ENCODE measurements at places on chromosomes 6 and 20. TPM values are rescaled to one million over a fixed set of nuclear protein-coding genes. Genes with fewer than 3 reads are reported as not detected.

The UNC93A gene
- not detected for total RNA-seq

The MYLK2 gene
- total RNA-seq, result 0.33 TPM

The SLC17A3 gene
- 0.15 TPM for total RNA-seq

The RPP40 gene
- 3.4 TPM for total RNA-seq

The TNFRSF6B gene
- total RNA-seq, result not detected

The GHRH gene
- total RNA-seq, result not detected

The FILIP1 gene
- total RNA-seq, result not detected

The MAP7 gene
- total RNA-seq, result 1.4 TPM
